Stimulated activated CD4-positive, alpha-beta T cell treated with anti-CD3 and anti-CD28 coated beads, TNF-alpha, amount 100 ng/mL, for 24 hours (primary cell): ENCODE measurements at places on chromosomes 11 and 22.

- no peak for DNase-seq
These were observed 618.7 kb upstream of the CADM1 start for GRCh38 chr11:116122697-116123472.

- DNase-seq, result no peak
These were observed 70.0 kb upstream of the GRIK4 start for GRCh38 chr11:120441592-120441991.

- DNase-seq, result no peak
These were observed 157.0 kb upstream of the TIMP3 start for GRCh38 chr22:32644252-32645100.

GRCh38 chr22:48055185-48055584 is 1292.7 kb downstream of the TBC1D22A start:
- DNase-seq, result no peak

- no peak for DNase-seq
These were observed 58.5 kb upstream of the PARVA start for GRCh38 chr11:12318791-12319438.

DNA sequence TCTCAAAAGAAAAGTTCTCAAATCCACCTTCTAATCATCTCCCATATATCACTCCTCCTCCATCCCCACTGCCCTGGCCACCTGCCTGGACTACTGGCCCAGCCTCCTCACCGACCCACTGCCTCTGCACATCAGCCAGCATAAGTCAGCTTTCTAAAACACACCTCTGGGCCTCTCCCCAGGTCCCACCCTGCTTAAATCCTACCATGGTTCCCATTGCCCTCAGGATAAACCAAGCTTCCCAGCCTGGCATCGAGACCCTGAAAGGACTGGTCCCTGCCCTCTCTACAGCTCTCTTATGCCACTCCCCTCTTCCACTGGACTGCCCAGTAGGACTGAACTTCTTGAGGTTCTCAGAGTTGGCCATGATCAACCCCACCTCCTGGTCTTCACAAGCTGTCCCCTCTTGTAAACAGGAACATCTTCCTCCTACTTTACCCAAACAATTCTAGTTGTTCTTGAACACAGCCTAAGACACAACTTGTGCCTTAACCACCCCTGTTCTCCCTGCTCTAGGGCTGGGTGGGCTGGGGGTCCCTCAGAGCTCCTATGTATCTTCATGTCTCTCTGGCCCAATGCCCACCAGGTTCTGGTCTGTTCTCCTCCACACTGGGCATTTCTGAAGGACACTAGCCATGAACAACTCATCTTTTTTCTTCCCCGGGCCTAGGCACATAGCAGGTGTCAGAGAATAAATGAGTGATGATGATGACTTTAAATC is 12.6 kb upstream of the P2RY6 start:
- no peak for DNase-seq
